ENCODE measurements at places on chromosomes 1 and 21. TPM values are rescaled to one million over a fixed set of nuclear protein-coding genes. Genes with fewer than 3 reads are reported as not detected.

DNA sequence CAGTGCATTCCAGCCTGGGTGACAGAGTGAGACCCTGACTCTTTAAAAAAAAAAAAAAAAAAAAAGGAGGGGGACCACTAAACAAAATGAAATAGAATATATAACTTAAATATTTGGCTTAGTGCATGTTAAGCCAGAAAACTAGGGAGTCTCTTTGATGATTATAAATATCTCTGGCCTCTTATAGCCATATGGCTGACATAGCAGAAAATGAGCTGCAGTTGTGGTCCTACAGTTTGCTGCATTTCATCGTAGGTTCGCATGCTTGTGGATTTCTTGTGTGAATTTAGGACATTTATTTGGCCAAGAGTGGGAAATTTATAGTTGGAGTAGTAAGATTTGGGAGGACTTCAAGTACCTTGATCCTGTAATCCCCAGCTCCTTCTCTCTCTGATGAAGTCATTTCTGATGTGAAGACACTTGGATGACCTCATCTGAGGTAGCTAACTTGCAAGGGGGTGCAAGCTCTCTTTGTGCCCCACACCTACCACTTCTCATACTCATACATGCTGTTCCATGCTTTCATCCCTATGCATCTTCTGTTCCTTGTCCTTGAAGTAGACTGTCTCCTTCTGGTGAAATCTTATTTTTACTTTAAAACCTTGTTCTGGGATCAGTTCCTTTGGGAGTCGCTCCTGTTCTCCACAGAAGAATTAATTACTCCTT is 6.4 kb upstream of the TIPRL start:
- DNase-seq: no peak

DNA sequence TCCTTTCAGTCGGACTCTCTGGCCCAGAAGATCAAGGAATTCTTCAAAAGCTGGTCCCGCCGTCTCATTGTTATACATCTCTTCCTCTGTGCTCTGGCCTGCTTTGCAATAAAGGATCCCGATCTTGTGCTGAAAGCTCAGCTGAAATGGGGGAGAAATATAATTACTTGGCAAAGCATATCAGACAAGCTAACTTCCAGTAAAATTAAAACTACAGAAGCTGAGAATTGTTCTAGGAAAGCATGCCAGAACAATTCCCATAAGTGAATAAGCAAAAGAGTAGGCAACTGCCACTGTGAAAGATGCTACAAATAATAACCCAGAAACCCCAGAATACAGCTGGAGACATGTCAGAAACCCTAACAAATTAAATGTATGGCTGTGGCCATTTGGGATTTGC is 146.1 kb downstream of the SIPA1L2 start:
- no peak for DNase-seq

DNA sequence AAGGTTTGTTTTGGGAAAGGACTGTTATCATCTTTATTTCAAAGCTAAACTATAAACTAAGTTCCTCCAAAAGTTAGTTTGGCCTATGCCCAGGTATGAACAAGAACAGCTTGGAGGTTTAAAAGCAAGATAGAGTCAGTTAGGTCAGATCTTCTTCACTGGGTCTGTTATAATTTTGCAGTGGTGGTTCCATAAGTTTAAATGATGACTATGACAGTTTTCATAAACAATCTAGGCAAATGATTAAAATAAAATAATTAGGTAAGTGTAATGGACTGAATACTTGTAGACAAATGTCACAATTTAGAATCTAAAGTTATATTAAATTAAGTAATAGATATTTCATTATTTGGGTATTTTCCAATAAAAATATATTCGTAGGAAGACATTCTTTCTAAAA is 21.4 kb upstream of the PLA2G5 start:
- DNase-seq: no peak

DNA sequence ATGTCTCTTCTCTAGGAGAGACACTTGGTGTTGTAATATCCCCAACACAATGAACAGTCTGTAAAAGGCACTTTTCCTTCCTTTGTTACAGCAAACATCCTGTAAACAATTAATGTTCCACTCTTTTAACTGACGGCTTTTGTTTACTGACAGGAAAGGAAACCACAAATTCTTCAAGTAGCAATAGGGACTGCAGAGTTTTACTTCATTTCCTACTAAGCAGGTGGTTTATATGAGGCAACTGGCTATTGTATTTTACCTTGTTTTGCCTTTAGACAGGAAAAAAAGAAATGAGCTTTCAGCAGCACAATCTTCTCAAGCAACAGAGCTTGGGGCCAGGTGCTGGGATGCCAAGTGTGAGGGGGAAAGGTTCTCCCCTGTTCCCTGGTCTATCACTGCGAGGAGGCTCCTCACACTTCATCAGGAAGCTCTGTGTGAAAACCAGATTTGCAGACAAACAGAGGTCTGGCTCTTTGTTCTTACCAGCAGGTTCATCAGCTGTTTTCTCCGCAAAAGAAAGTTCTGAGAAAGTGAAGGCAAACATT is 51.2 kb downstream of the SIPA1L2 start:
- DNase-seq: no peak

DNA sequence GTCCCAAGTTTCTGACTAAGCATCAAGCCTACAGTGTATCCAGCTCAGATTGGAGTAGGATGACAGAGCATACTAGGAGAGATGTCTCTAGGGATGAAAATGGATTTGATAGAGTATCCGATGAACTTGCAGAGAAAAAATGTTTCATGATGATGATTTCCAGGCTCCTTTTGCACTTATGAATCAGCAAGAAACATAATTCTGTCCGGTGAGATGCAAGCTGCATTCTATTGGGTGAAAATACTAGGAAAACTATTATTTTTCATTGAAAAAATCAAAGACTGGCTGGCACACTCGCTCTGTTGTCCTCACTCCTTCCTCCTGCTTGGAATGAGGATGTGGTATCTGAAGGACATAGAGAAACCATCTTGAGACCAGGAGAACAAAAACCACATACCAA is 35.4 kb upstream of the RAB3GAP2 start:
- no peak for DNase-seq

GRCh38 chr1:227070638-227071285 is 130.7 kb downstream of the COQ8A start:
- DNase-seq: no peak

DNA sequence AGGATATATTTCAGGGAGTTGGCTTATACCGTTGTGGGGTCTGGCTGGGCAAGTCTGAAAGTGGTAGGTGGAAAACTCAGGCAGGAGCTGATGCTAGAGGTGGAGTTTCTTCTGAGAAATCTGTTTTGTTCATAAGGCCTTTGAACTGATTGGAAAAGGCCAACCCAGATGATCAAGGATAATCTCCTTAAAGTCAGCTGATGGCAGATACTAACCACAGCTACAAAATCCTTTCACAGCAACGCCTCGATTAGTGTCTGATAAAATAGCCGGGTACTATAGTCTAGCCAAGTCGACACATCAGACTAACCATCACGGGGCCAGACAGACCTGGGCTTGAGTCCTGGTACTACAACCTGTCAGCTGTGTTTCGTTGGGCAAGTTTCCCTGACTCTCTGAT is 21.4 kb downstream of the OPRD1 start:
- DNase-seq: no peak

DNA sequence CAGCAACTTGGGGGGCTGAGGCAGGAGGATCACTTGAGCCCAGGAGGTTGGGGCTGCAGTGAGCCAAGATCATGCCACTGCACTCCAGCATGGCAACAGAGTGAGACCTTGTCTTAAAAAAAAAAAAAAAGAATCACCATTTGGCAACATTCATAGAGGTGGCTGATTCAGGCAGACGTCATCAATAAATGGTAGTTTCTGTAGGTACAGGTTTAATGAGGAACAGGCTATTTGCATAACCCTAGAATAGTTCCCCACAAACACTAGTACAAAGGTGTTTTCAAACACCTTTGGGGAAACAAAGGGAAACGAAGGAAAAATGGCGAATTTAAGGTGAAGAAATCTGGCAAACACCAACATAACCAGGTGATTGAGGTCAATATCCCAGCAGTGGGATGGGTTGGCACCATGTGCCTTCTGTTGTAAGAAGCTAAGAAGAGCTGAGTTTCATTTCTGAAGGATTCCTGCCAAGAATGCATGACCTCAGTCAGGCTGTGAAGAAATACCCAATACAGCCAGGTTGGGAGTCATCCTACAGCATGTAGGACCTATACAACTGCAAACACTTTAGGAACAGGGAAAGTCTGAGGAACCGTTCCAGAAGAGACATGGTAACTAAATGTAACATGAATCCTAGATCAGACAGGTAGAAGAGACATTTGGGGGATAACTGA is 5.6 kb downstream of the LPAR3 start:
- DNase-seq: no peak

- no peak for DNase-seq
Observed at GRCh38 chr1:92851729-92852128, 19.9 kb downstream of the RPL5 start.

DNA sequence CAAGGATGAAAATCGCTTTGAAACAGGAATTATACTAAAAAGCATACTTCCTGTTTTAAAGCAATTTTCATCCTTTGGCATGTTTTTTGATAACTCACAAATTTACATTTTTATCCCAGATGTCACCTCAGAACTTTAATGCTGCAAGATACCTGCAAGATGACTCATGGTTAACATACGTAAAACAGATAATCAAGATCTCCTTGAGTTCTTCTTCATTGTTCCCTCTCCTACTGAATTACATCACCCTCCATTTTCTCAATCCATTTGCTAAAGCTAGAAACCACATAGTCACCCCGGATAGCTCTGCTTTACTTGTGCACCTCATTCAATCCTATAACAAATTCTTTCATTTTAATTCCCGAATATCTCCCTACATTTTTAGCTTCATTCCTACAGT is 1114.2 kb downstream of the PLA2G4A start:
- DNase-seq: no peak

DNA sequence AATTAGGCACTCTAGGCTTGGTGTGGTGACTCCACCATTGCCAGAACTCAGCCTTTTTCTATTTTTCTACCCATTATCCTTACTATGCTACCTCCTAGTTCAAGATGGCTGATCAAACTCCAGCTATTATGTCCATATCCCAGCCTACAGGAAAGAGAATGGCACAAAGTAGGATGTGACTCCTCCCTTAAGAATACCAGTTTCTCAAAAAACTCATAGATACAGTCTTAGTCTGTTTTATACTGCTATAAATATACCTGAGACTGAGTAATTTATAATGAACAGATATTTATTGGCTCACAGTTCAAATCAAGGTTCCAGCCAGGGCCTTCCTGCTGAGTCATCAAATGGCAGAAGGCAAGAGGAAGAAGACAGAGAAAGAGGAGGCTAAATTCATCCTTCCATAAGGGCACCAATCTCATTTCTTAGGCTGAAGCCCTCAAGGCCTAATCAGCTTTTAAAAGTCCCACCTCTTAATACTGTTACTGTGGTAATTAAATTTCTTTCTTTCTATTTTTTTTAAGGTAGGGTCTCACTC is 542.8 kb upstream of the BEND5 start:
- no peak for DNase-seq

DNA sequence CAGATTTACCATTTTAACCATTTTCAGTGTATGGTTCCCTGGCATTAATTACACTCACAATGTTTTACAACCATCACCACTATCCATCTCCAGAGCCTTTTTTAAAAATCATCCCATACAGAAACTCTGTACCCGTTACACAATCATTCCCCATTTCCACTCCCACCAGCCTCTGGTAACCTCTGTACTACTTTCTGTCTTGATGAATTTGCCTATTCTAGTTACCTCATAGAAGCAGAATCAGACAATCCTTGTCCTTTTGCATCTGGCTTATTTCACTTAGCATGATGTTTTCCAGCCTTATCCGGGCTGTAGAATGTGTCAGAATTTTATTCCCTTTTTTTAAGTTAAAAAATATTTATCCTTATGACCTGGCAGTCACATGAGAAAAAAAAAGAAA is 33.0 kb downstream of the PGM1 start:
- DNase-seq: no peak

GRCh38 chr1:229942501-229942900 is 124.5 kb upstream of the GALNT2 start:
- DNase-seq: no peak

- DNase-seq: no peak
Observed at GRCh38 chr21:40466893-40467483, 380.0 kb downstream of the DSCAM start.

DNA sequence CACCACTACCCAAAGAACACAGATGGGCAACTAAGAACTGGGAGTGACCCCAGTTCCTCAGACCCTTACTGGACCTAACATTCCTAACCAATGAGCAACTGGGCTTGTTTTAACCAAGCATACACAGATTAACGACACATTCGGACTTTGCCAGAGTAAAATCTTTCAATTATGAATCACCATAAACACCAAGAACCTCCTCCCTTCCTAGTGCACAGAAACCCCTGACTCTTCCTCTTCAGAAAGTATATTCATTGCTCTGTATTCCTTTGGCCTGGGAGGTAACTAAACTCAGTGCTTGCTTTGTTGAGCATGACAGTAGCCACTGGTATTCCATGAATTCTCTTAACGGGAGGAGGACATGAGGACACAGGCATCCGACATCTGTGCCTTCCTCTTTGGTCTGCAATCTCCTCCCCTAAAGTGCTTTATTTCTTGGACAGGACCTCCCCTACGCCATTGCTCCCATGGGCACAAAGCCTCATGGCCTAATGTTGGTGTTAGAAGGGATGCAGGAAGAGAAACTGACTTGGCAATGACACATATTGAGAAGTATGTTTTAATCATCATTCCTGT is 42.7 kb downstream of the SEC16B start:
- DNase-seq: no peak

DNA sequence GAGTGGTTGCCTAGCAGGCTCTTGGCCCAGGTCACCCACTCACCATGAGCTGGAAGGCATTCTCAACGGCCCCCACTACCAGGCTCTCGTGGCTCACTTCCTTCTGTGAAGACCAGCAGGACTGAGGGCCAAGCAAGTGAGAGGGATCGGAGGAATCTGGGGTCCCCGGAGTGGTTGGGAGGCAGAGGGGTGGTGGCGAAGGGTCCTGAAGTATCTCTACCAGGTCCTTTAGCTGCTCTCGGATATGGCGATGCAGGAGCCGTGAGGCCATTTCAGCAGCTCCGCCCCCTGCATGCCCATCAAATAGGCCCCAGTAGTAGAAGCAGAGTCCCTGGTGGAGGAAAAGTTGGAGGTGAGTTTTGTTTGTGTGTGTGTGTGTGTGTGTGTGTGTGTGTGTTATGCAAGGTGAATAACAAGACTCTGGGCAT is 2.4 kb downstream of the PPM1J start:
- DNase-seq: no peak

- no peak for DNase-seq
Observed at GRCh38 chr21:30194701-30195299, 21.1 kb downstream of the CLDN8 start.

Gene PTPRU
- total RNA-seq: 3.5 TPM

Gene TMPRSS3
- total RNA-seq: not detected

Gene RAB7B
- total RNA-seq: 0.78 TPM

Gene LCE6A
- total RNA-seq: not detected

Gene PLA2G2F
- total RNA-seq: not detected
